ENCODE measurements at places on chromosomes 1 and 21.

DNA sequence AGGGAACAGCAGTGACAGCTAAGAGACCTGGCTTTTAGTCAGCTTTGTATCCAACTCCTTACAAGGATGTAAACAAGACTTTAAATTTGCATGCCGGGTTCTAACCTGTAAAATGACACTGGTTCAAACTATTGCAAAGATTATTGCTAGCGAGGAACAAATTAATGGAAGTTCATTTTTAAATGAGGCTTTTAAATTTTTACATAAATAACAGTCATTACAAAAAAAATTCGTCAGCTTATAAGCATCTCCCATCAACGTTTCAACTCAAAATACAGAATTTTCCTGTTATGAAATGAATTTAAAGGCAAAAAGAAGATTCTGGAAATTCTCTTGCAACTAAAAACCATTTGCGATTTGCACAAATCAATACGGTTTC is 668 bp downstream of the KIF14 start:
- no peak for DNase-seq

DNA sequence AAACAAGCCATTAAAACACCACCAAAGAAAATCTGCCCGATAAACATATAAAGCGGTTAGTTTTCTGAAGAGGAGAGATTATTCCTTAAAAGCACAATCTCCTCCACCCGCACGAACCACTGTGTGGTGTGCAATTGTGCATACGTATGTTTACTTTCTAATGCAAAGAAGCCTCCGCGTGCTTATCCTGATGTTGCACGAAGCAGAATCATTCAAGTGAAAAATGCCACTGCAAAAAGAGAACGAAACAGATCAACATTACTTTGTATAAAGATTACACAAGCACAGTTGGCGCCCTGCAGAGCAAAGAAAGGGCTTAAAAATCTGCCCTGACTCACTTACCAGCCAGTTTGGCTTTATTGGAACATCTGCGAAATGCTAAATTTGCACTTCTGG is 166.8 kb downstream of the ZNF281 start:
- DNase-seq = no peak

DNA sequence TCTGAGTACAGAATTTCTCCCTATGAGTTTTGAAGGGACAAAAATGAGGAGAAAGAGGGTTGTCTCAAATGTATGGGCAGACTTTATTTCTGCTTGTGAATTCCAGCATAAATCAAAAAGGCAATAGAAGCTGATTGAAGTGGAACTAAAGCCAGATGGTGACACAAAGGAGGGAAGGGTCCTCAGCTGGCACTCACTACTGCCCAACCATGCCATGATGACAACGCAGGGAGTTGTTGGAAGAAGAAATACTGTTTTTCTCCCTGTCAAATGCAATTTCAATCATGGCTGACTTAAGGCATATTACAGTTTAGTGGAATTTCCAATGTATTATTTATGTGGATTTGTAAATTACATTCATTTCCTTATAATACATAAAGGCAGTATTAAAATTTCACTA is 805.8 kb downstream of the ADGRL2 start:
- DNase-seq = no peak

GRCh38 chr1:205650241-205650640 is 18.4 kb upstream of the ELK4 start:
- DNase-seq = no peak

- no peak for DNase-seq
Measured at GRCh38 chr1:187226396-187226795, 397.6 kb downstream of the PLA2G4A start.

DNA sequence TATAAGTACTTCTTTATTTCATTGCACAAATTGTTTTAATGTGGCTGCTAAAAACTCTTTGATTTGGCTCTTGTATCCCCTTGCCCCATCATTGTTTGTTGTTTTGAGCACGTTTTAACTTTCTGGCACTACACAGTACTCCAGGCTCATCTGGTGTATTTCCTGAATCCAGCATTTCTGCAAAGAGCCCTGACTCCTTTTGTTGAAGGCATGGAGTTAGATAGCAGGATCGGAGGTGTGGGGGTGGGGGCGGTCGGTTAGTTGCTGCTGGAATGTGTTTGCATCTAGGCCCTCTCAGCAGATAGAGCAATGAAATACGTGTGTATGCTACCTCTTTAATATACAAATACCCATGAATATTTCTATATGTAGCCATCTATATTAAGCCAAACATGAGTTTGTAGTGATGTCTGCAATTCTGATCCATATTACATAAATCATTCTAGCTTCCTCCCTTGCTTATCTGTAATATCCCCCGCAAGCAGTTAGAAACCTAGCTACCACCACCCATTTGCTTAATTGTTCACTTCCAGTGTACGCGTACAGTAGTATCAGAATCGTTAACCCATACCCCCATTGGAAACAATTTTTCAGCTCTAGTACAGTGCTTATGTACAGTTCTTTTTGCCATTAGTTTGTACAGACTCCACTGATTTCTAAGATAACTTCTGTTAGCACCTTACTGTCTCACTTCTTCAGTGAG is 106.0 kb downstream of the NOS1AP start:
- DNase-seq = no peak

DNA sequence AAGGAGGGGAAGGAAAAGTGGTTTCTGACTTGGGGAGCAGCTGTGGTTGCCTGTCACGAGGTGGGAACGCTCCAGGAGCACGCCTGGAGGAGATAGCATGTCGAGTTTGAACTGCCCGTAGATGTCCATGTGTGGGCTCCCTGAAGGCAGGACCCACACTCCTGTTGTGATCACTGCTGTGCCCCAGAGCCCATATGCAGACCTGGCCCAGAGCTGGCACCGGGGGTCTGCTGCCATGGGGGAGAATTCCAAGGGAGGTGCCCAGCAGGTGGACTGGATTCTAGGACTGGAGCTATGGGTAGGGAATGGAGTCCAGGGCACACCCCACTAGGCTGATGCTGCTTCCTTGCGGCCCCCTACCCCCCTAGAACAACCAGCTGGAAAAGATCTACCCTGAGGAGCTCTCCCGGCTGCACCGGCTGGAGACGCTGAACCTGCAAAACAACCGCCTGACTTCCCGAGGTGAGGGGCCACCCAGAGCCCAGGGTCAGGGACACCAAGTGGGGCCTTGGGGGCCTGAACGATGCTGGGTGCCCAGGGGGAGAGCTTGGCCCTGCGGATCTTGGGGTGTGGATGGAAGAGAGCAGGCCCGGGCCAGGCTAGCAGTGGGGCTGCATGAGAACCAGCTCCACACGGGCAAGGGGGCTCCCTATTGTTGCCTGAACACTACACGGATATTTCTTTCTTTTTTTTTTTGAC is 9.3 kb downstream of the PODN start:
- no peak for DNase-seq

- DNase-seq = no peak
Measured at GRCh38 chr1:228687587-228687986, 47.7 kb upstream of the RHOU start.
